ENCODE measurements at places on chromosomes 2 and 18.

- DNase-seq = no peak
Observed at GRCh38 chr2:160140471-160140870, 59.6 kb downstream of the ITGB6 start.

DNA sequence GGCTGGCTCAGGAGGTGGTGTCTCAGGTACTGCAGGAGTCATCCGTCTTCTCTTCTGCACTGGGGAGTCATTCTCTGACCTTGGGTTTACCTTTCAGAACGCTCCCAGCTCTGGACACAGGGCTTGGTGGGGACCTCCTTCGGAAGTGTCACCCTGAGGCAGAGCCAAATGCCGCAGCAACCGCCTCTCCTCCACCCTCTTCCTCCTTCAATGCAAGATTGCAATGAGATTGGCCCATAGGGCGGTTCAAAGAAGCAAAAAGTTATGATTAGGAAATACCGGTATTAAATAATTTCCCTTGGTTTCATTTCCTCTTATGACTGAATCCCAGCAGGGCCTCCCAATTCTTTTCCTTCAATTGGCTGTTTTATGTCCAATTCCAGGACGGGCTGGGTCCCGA, 178.8 kb downstream of the ACKR3 start:
- DNase-seq = no peak

DNA sequence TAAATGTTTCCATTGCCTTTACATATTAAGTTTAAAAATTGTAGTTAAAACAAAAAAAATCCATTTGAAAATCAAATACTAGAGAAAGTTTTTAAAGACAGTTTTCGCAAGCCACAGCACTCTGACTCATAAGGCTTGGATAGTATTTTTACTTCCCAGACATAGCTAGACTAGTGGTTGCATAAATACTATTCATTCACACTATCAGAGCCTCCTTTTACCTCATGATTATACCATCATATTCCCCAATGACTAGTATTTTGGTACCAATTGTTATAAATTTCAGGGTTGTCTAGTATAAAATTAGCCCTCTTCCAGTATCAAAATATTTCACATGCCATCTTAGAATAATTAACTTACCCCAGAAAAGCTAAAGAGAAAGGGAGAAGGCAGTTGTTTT, 393.5 kb downstream of the ERBB4 start:
- DNase-seq = no peak

- DNase-seq = no peak
Observed at GRCh38 chr18:13418013-13418710, 199.6 kb downstream of the LDLRAD4 start.

GRCh38 chr2:147211484-147211883, 633.3 kb upstream of the ACVR2A start:
- no peak for DNase-seq

GRCh38 chr18:28855989-28856388, 679.1 kb upstream of the CDH2 start:
- no peak for DNase-seq

GRCh38 chr2:143828763-143829537, 691.0 kb downstream of the ZEB2 start:
- no peak for DNase-seq

- no peak for DNase-seq
Observed at GRCh38 chr2:105175231-105175630, 66.3 kb upstream of the GPR45 start.

DNA sequence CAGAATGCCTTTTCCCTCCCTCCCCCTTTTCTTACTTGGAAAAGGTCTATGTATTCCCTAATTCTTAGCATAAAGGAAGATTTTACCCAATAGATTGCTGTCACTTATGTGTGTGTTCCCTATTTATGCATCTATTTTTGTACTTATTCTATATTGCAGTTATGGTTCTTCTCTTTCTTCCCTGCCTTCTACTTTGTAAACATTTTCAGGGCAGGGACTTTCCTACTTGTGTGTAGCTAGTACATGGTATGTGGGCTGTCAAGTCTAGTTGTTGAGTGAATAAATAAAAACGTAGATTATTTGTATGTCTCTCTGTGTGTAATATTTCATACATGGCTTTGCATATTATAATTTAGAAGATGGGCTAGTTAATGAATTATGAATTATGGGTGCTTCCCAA, 45.3 kb downstream of the PSMD14 start:
- DNase-seq = no peak

DNA sequence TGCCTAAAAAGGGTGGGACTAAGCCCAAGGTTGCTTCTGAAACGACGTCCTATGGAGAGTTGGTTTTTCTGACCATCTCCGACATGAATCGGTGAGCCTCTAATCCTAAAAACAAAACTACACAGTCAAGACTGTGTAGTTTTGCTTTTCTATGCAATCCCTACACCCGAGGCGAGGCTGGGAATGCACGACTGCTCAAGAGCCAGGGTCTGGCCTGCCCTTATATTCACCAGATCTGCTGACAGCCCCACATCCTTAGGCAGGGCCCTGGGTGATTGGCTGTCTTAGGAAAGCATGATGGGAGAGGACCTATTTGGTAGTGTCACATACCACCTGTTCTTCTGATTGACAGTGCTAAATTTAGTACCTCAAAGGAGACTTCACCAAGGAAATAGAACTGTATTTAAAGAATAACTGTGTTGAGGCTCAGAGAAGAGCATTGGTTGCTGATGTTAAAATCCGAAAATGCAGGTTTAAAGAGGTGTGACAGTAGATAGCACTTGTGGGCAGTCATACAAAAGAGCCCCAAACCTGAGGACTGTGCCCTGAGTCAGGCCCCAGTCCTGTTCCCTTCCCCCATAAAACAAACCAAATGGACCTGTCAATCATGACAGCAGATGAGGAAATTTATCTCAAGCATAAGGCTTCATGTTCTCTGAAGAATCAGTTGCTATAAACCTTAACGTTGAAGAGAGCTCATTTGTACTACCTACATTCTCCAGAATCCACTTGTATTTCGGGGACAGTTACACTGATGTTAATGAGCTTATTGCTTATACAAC, at the start of gene TTN:
TTN (minus strand) TSS at position 197 of the 782 bp plus-strand sequence. CDS start 2,781 bp downstream, outside the sequence.
- no peak for DNase-seq

- DNase-seq = no peak
Observed at GRCh38 chr2:216732334-216732733, 37.0 kb upstream of the IGFBP5 start.

GRCh38 chr18:55753643-55754263, 165.8 kb upstream of the TCF4 start:
- no peak for DNase-seq

DNA sequence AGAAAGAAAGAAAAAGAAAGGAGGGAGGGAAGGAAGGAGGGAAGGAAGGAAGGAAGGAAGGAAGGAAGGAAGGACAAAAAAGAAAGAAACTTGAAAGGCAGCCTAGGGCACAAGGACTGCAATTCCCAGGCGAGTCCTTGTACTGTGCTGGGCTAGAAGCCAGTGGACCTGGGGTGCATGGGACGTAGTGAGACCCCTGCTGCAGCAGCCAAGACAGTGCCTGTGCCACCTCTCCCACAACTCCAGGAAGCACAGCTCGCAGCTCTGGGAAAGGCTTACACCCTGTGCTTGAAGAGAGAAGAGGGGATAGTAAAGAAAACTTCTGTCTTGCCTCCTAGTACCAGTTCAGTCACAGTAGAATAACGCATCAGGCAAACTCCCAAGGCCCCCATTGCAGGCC, 227.9 kb upstream of the CDH7 start:
- DNase-seq = no peak

- no peak for DNase-seq
Observed at GRCh38 chr2:104969564-104969963, 68.3 kb upstream of the MRPS9 start.

- no peak for DNase-seq
Observed at GRCh38 chr18:45783097-45784075, 42.1 kb upstream of the SIGLEC15 start.

DNA sequence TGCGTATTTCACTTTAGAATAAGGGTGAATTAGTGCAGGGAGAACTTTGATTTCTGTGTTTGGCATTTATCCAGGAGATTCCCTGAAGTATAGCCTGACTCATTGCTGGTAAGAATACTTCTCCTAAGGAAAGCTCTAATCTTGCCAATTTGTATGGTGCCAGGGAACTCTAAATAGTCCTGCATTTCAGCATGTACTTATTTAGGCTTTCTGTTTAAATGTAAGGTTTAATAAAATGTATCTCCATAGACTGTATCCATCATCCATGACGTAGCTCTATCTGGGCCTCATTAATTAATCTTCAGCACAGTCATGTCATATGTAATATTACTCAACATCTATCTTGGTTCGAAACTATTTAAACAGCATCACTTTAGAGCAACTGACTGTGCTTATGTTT, 127.7 kb downstream of the DOK6 start:
- DNase-seq = no peak

GRCh38 chr2:233350708-233351107, 3.6 kb upstream of the DGKD start:
- DNase-seq = no peak

DNA sequence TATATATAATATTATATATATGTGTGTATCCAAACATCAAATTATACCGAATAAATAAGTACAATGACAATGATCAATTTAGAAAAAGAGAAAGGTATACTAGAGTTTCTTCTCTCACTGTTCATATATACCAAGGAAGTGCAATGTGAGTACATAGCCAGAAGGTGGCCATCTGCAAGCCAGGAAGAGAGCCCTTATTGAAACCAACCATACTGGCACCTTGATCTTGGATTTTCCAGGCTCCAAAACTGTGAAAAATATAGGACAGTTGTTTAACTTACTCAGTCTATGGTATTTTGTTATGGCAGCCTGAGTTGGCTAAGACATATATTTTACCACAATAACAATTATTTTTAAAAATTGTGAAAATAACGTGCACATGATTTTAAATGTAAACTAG, 1490.2 kb upstream of the SLC39A10 start:
- DNase-seq = no peak

- no peak for DNase-seq
Observed at GRCh38 chr2:183927406-183928325, 670.7 kb upstream of the ZNF804A start.

GRCh38 chr2:15169326-15170069, 391.6 kb downstream of the NBAS start:
- no peak for DNase-seq

DNA sequence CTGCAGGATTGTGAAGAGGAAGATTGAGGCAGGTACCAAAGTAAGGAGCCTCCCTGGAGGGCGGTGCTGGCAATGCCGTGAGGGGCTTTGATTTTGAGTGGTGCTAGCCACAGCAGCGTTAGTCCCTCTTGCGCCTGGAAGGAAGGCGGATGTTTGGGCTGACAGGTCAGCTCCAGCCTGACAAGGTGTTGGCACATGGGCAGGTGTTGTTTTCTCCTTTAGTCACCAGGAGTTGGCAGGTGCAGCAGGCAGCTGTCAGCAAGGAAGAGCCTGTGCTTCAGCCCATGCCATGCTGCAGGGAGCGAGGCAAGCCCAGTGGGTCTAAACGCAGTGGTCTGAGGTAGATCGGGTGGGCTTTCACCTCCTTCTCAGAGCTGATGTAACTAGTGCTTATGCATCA, 8.5 kb downstream of the SEC11C start:
- no peak for DNase-seq

DNA sequence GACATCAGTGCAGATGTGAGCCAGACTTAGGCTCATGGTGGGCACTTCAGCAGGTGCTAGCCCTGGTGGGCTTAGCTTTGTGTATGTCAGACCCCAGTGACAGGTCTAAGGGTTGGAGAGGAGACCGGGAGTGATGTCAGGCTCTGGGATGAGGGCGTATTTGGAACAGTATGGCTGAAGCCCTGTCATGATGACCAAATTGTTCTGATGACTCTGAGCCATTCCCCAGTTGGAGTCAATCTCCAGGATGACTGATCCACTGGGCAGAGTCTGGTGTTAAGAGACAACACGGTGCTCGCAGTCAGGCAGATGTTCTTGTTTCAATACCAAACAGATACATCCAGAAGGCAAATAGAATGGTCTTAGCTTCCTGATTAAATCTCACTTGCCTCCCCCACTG, 241.5 kb downstream of the SOX11 start:
- no peak for DNase-seq

GRCh38 chr18:22483407-22483806, 65.7 kb upstream of the CTAGE1 start:
- no peak for DNase-seq

- DNase-seq = peak; percentile 48
Observed at GRCh38 chr2:218063486-218063885, 5.6 kb upstream of the RUFY4 start.

DNA sequence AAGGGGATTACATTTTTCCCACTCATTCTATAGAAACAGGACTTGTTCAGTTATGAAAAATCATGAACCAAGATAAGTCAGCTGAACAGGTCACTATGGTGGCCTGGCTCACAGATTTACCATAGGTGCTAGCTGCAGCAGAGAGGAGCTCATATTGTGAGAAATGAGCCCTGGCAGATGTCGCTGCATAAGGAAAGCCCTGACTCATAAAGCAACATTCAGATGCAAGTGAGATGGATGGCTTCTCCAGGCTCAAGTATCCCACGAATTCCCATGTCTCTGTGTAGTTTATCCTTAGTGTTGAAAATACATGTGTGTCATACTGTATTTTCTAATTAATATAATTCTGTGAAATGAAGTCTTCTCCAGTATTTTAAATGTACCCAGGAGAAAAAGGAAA, 115.0 kb upstream of the LHCGR start:
- DNase-seq = no peak

DNA sequence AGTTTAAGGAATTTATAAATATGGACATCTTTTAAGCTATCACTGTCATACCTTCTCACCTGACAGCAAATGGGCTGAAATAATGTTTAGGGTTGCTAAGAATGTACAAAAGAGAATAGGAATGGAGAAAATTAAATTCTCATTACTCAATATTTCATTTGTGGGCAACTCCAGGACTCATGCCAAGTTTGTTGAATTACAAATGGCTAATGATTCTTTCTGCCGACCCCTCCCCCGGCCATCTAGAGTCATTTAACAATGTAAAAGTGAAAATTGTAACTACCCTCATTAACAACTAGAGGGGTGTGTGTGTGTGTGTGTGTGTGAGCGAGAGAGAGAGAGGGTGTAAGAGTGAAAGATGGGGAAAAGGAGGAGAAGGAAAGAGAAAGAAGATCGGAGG, 708.5 kb upstream of the FAM98A start:
- no peak for DNase-seq

GRCh38 chr2:150787353-150788093, 300.1 kb upstream of the RND3 start:
- DNase-seq = no peak

DNA sequence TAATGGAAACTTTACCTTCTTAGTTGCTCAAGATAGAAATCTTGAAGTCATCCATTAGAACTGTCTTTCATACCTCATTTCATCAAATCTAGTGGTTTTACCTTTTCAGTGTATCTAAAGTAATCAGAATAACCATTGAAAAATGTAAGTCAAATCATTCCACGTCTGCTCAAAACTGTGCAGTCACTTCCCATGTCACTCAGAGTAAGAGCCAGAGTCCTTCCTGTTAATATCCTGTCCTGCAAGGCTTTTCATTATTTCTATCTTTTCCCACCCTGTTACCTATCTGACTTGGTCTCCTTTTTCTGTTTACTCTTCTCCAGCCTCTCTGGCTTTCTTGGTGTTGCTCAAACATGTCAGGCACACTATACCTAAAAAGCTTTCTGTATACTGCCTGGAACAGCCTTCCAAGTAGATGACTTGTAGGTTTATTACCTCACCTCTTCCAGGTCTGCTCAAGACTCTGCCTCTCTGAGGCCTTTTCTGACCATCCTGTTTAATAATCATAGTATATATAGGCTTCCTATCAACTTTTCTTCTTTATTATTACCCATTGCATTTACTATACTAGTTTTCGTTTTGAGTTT, 3.4 kb downstream of the C2orf69 start:
- no peak for DNase-seq

- DNase-seq = no peak
Observed at GRCh38 chr18:37845498-37845897, 279.9 kb upstream of the CELF4 start.

GRCh38 chr2:48483916-48484315, 46.0 kb upstream of the STON1 start:
- no peak for DNase-seq

- no peak for DNase-seq
Observed at GRCh38 chr2:45293182-45293581, 283.9 kb upstream of the SIX2 start.

All from osteocyte (in vitro differentiated cells).